Cardiac atrium fibroblast (primary cell): ENCODE measurements at places on chromosomes 3 and 15. TPM values are rescaled to one million over a fixed set of nuclear protein-coding genes. Genes with fewer than 3 reads are reported as not detected.

Gene PLSCR2
- total RNA-seq: not detected in 2 replicates

Gene COL6A5
- total RNA-seq: not detected in 2 replicates

Gene ACP3
- total RNA-seq: 1.5 and 1.8 TPM in 2 replicates

Gene LRRC15
- total RNA-seq: 0.49 and 0.90 TPM in 2 replicates

Gene OCA2
- total RNA-seq: not detected in 2 replicates

Gene CFAP91
- not detected in 2 replicates for total RNA-seq

Gene SH2D7
- not detected in 2 replicates for total RNA-seq

Gene HHLA2
- total RNA-seq: not detected in 2 replicates

Gene HDGFL3
- total RNA-seq: 14.6 and 15.2 TPM in 2 replicates

Gene RBP2
- not detected in 2 replicates for total RNA-seq

Gene MAGI1
- total RNA-seq: 12.8 and 20.9 TPM in 2 replicates

Gene SLC22A14
- not detected in 2 replicates for total RNA-seq

Gene KLHL40
- not detected in 2 replicates for total RNA-seq

Gene ACTL6A
- 34.8 and 36.9 TPM in 2 replicates for total RNA-seq

Gene GCNT3
- total RNA-seq: not detected in 2 replicates

Gene PBRM1
- 21.1 and 43.1 TPM in 2 replicates for total RNA-seq

Gene DZIP1L
- 3.9 and 5.2 TPM in 2 replicates for total RNA-seq

Gene CCRL2
- total RNA-seq: 3.6 TPM in 1 of 2 replicates, not detected in the other

Gene FSIP1
- total RNA-seq: under 0.01 and 0.97 TPM in 2 replicates

Gene ARL14
- not detected in 2 replicates for total RNA-seq

Gene ANKUB1
- total RNA-seq: not detected in 2 replicates

Gene GPR149
- not detected in 2 replicates for total RNA-seq

Gene DPPA2
- not detected in 2 replicates for total RNA-seq

Gene ABHD14A
- 20.7 and 29.2 TPM in 2 replicates for total RNA-seq

Gene CRYGS
- total RNA-seq: 0.65 and 1.1 TPM in 2 replicates

Gene CHRFAM7A
- under 0.01 TPM in 1 of 2 replicates, not detected in the other for total RNA-seq

Gene TIPARP
- total RNA-seq: 25.3 and 43.9 TPM in 2 replicates

Gene DENND4A
- 13.4 and 15.5 TPM in 2 replicates for total RNA-seq

Gene ESYT3
- total RNA-seq: under 0.01 and 0.16 TPM in 2 replicates

Gene DAZL
- total RNA-seq: not detected in 2 replicates

Gene STAB1
- 2.0 and 7.1 TPM in 2 replicates for total RNA-seq

Gene CFAP100
- total RNA-seq: not detected in 2 replicates

Gene AEN
- 14.3 and 19.3 TPM in 2 replicates for total RNA-seq

Gene OXTR
- 2.3 and 2.5 TPM in 2 replicates for total RNA-seq

Gene ASTE1
- 2.9 and 5.0 TPM in 2 replicates for total RNA-seq

Gene SLC6A11
- not detected in 2 replicates for total RNA-seq

Gene KIF15
- 4.2 and 5.4 TPM in 2 replicates for total RNA-seq

Gene SQOR
- total RNA-seq: 30.3 and 47.7 TPM in 2 replicates

Gene GPR171
- not detected in 2 replicates for total RNA-seq

Gene EXD1
- total RNA-seq: not detected in 2 replicates
